ENCODE measurements at places on chromosomes 3 and 15.
A peak's percentile ranks its signal among the peaks of the same experiment; 100 is the strongest.

DNA sequence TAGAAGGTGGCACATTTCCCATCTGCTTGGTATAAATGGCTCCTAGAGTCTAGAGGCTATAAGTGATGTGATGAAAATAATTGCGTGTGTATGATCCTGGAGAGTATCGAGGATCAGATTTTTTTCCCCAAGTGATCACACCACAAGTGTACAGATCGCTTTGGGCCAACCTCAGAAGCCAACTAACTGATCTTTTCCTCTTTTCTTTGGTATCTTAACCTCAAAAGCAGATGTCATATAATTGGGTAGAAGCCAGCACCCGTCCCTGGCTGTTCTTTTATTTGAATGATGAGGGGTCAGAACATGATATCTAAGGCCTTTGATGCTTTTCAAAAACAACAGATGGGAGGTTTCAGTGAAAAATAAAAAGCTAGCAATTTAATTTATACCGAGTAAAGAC lies 3.3 kb downstream of the P2RY14 start:
- DNase-seq, result no peak

DNA sequence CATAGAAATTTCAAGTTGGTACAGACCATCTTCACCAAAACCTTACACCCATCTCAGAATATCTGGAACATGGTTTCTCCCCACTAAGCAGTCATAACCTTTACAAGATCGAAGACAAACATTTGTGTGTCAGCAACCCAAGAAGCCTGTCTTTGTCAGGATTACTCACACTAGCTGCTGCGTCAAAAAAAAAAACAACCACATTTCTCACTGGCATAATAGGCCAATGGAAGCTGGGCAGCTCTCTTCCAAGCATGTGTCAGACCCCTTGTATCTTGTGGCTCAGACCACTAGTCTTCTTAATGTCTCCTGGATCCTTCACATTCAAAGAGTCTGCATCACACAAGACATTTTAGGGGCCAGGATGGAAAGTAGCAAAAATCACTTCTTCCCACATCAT lies 266.9 kb upstream of the IGF1R start:
- DNase-seq, result no peak

DNA sequence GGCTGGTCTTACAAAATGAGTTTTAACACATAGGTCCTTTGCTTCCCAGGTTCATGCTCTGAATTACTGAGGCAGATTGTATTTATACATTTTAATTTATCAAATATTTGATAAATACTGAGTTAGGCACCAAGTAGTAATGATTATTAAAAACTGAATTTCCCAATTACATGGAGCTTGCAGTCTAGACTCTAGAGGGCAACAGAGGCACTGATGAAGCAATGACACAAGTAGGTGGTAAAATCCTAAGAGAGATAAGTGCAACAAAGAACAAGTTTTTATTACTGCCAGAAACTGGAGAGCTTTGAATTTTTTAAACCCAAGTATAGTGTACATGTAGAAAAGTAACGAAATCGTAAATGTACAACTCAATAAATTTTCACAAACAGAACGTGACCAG lies 406.2 kb upstream of the RARB start:
- no peak for DNase-seq

DNA sequence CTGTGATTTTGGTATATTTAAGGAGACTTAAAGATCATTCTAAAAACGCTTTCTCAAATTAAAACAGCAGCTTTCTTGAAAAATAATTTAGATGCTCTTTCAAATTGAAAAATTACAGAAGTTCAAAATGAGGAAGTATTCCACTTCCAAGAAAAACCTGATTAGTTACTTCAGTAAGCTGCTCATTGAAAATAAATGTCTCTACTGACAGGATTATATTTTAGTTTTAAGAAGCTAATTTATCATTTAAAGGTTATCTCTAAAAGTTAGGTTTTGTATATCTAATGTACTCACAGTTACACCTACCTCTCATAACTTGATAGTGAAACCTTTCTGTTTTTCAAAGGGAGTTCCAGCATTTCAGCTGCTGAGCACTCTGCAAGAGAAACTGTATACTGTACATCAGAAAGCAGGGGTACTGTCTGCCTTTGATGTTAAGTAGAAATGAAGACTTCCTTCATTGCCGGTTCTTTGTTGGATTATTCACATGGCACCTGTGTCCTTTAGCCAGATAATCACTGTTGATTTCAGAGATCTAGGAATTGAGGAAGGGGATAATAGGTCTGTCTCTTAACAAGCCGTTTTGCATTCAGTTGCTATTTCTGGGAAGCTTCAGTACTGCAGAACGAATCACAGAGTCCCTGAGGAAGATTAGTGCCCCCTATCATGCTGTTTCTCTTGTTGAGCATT lies 161.6 kb downstream of the TCF12 start:
- DNase-seq, result no peak

GRCh38 chr3:87236093-87236492 lies 9.0 kb downstream of the CHMP2B start:
- DNase-seq, result no peak

DNA sequence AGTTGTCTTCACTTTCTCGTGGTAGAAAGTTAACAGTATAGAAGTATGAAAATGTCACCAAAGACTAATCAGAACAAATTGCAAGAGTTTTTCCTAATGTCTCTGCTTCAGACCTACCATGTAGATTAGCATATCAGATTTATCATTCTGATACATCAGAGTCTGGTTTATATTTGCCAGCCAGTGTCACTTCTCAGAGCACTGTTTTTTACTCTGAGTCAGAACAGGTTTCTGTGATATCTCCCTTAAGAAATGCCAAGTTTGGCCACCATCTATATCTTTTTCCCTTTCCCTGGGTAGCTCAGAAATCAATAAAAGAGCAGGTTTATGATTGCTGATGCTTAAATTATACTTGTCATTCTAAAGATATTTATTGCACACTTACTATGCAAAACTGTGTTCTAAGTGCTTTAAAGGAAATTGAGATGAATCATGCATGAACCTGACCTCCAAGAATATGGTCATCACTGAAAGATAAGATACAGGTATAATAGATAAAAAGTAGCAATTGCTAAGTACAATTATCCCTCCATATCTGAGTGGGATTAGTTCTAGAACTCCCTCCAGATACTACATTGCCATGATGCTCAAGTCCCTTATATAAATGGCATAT lies 672.7 kb upstream of the NAALADL2 start:
- DNase-seq, result no peak

GRCh38 chr3:195197765-195198425 lies 73.1 kb downstream of the XXYLT1 start:
- DNase-seq, result peak; percentile 92

- no peak for DNase-seq
These were observed 33.9 kb upstream of the GRAMD1C start for GRCh38 chr3:113804661-113805060.

GRCh38 chr3:20861454-20861853 lies 675.4 kb upstream of the SGO1 start:
- DNase-seq, result peak; percentile 58

GRCh38 chr15:61660579-61660978 lies 399.7 kb downstream of the VPS13C start:
- no peak for DNase-seq

- DNase-seq, result no peak
These were observed 170.5 kb downstream of the CTNNB1 start for GRCh38 chr3:41369838-41370237.

DNA sequence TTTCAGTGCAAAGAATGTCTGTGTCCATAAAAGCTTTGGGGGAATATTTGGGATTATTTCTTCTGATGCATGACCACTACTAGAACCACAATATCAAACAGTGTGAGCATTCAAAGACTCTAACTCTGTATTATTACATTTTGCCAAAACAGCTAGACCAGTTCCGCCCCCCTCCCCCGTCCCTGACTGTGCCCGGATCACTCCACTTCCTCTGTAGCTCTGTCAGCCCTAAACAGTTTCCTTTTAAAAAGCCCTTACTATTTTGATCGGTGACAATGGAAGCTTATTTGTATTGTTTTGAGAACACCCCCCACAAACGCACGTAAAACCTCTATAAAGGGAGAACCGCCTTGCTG lies 36.6 kb upstream of the EPHB3 start:
- peak; percentile 77 for DNase-seq

DNA sequence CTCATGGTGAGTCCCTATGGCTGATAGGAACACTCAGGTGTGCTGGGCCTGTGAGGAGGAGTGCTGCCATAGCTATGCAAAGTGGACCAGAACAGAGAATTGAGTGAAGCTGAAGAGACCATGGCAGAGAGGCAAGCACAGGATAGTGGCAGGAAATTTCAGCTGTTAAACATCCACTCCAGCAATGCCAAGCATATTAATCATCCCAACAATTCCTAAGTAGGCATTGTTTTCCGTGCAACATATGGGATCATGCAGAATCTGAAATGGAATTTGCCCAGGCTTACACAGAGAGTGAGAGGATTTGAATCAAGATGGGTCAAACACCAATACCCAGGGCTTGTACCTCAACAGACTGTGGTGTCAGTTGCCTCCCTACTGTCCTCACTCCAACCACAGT lies 582.6 kb upstream of the UBE2E2 start:
- no peak for DNase-seq

DNA sequence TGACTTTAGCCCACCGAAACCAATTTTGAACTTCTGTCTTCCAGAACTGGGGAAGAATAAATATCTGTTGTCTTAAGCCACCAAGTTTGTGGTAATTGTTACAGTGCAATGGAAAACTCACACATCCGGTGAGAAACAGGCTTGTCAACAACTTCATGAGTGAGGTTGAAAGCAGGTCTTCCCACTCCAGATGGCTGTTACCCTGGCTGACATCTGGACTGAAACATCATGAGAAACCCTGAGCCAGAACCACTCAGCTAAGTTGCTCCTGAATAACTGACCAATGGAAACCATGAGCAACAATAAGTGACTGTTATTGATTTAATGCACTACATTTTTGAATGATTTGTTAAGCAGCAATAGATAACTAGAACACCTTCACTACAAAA lies 10.3 kb downstream of the ACSBG1 start:
- DNase-seq, result no peak

DNA sequence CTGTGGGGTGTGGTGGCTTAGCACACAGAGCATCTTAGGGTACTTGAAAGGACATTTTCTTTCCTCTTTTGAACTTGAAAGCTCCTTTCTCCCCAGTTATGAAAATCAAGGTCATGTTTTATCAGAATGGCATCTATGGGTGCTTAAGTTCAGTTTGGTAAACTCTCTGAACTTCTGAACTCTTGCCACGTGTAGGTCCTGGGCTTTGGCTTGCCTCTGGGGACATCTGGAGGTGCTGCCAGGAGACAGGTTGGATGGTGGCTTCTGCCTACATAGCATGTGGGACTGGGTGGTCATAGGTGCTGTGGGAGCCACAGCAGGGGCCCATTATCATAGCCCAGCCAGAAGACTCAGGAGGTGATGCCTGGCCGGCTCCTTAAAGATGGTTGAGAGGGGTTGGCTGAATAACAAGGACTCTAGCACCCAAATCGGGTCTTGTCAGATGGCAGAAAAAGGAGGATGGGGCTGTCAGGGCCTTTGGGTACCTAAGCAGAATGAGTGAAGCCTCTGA lies 15.6 kb downstream of the GHRL start:
- DNase-seq, result no peak

GRCh38 chr15:31870328-31871165 lies 159.8 kb upstream of the CHRNA7 start:
- DNase-seq, result peak; percentile 97

GRCh38 chr3:133928136-133928893 lies 32.6 kb upstream of the RAB6B start:
- peak; percentile 26 for DNase-seq

GRCh38 chr15:38320866-38321265 lies 68.2 kb downstream of the SPRED1 start:
- no peak for DNase-seq

- no peak for DNase-seq
These were observed 6.5 kb upstream of the DNAJB8 start for GRCh38 chr3:128473180-128473519.

GRCh38 chr3:193897288-193897687 lies 238.7 kb upstream of the HES1 start:
- DNase-seq, result no peak

DNA sequence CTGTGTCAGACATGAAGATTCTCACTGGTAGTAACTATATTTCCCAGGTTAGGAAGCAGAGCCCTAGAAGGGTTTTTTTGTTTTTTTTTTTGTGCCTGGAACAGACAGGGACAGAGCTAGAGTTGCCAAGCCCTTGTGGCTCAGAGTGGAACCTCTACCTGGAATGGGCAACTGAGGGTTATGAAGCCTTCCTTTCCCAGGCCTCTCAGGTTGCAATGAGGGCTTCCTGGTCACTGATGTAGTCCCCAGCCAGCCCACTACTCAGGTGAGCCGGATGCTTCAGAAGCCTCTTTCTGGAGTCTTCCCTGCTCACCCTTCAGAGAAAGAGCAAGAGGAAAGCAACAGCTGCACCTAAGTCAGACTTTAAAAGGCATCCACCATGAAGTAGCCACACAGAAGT lies 48.8 kb upstream of the MANF start:
- no peak for DNase-seq

DNA sequence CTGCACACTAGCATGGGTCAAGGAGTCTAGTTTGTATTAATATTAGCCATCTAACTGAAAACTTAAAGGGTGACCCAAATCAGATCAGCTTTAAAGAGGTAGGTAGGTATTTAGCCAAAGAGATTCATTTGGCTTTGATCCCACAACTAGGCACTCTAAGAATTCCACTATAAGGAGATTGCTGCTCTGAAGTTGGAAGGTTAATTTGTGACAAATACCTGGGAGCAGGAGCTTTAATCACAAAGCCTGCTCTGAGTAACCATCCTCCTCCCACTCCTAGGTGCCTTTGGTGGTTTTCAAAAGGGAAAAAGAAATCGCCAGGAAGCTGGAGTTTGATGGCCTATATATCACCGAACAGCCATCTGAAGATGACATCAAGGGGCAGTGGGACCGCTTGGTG lies 120.3 kb upstream of the CHRM5 start:
- DNase-seq, result no peak

DNA sequence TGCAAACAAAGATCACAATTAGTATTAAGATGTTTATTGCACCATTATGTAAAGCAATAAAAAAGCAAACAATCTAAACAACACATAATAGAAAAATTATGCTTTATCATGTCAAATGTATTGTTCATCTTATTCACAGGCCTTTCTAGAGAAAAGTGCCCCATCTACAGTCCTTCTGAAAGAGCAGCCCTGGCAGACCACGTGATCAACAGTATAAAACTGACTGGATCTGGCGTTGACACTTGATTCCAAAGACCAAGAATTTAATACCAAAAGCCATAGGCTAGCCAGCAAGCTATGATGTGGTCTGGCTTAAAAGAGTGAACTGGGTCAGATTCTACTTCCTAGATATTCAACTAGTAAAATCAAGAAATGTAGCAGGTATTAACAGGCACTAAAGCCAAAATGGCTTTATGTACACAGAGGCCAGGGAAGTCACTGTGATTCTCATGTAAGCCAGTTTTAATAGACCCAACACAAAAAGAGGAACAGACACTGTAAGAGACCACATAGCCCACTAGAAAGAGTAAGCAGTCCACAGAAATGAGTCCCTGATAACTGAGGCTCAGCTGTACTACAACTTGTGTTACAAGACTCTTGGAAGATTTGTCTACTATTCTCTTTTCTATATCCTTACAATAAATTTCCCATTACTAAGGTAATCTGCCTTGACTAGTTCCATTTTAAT lies 32.5 kb downstream of the DMXL2 start:
- no peak for DNase-seq

GRCh38 chr3:53744351-53744750 lies 101.9 kb downstream of the CHDH start:
- DNase-seq, result no peak

GRCh38 chr3:4596612-4597011 lies 103.5 kb downstream of the ITPR1 start:
- no peak for DNase-seq
